Suprapubic skin (tissue), 4 donors: ENCODE measurements at places on chromosomes 5 and 9. TPM values are rescaled to one million over a fixed set of nuclear protein-coding genes. Genes with fewer than 3 reads are reported as not detected.

RMRP gene
- 1,246 TPM for total RNA-seq

PCDHB10 gene
- 1.4 TPM for total RNA-seq

NXNL2 gene
- total RNA-seq, result 1.7 TPM

IFNB1 gene
- not detected for total RNA-seq

- no peak overlapping the region for H3K4me3 ChIP-seq
- DNase-seq, result no peak
- H3K36me3 ChIP-seq, result no peaks in the 10 kb centered on the region
- H3K4me1 ChIP-seq, result no peaks in the 10 kb centered on the region
- no peak overlapping the region for H3K27ac ChIP-seq
- no peaks in the 10 kb centered on the region for H3K27me3 ChIP-seq
Observed at GRCh38 chr9:10254338-10254737, 358.5 kb downstream of the PTPRD start.

DNA sequence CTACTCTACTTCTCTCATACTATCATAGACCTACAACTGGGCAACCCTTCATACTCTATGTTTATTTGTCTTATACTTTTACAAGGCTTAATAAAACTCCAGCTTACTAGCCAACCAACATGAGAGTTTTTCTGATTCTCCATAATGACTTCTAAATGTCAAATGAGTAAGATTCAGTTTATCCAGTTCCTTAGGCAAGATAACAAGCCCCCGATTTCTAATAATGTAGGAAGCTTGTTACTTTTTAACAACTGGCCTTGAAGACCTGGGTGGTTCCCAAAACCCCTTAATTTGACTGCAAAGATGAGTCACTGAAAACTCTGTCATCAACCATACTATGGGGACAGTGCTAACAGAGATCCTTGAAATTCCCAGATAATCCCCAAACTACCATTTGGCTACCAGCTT lies 294.6 kb upstream of the ACTBL2 start:
- DNase-seq, result no peak
- H3K4me3 ChIP-seq, result no peak overlapping the region
- no peaks in the 10 kb centered on the region for H3K27me3 ChIP-seq
- peaks cover 7% of the 10 kb centered on the region for H3K4me1 ChIP-seq
- H3K27ac ChIP-seq, result no peak overlapping the region
- no peaks in the 10 kb centered on the region for H3K36me3 ChIP-seq

DNA sequence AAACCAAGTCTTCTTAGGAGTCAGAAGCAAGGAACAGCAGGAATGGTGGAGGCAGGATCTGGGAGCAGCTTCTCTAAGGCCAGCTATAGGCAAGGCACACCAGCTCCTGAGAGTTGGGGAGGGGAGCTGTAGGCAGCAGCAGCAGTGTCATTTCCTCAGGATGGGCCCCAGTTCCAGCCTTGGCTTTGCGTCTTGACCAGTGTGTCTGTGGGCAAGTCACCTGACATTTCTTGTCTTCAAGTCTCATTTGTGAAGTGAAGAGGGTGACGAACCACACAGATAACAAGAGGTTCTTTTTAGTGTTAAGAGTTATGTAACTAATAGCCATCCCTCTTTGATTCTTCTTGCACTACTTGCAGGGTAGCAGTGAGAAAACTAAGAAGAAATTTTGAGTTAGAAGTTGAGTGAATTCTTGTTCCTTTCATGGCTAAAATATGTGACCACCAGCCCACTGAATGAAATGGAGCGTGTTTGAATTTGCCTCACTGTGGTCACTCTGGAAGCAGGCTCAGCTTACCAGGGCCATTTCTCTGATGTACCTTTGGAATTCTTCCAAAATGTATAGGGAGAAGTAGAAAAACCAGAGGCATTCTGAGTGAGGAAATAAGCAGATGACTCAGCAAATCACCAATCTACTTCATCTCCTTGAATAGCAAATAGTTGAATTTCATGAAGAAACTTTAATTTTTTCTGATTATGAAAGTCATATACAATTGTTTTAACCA lies 42.4 kb downstream of the RHOBTB3 start:
- no peak overlapping the region for H3K27ac ChIP-seq
- H3K36me3 ChIP-seq, result no peaks in the 10 kb centered on the region
- H3K27me3 ChIP-seq, result no peaks in the 10 kb centered on the region
- H3K4me1 ChIP-seq, result peaks cover 29% of the 10 kb centered on the region

- H3K36me3 ChIP-seq, result no peaks in the 10 kb centered on the region
- H3K4me3 ChIP-seq, result no peak overlapping the region
- H3K4me1 ChIP-seq, result no peaks in the 10 kb centered on the region
- H3K27ac ChIP-seq, result no peak overlapping the region
- no peaks in the 10 kb centered on the region for H3K27me3 ChIP-seq
- no peak for DNase-seq
Observed at GRCh38 chr5:98535901-98536300, 237.6 kb upstream of the RGMB start.

DNA sequence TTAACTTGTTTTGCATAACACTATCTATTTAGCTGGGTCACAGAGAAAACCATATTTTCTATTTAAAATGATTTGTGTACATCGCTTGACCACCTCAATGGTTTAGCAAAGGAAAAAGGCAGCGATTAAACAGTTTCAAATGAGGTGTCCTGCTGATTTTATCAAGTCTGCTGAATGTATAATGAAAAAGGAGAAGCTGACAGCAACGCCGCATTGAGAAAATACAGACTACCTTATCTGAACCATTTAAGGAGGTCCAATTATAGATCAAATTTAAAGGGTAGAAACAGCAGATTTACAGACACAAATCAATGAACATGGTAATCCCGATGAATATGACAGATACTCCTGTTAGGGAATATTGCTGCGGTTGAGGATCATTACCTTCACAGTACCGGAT lies 29.6 kb downstream of the PSMB7 start:
- H3K27ac ChIP-seq, result no peak overlapping the region
- H3K4me3 ChIP-seq, result no peak overlapping the region
- H3K4me1 ChIP-seq, result peaks cover 7% of the 10 kb centered on the region
- no peaks in the 10 kb centered on the region for H3K27me3 ChIP-seq
- H3K36me3 ChIP-seq, result peaks cover 14% of the 10 kb centered on the region
- DNase-seq, result no peak

DNA sequence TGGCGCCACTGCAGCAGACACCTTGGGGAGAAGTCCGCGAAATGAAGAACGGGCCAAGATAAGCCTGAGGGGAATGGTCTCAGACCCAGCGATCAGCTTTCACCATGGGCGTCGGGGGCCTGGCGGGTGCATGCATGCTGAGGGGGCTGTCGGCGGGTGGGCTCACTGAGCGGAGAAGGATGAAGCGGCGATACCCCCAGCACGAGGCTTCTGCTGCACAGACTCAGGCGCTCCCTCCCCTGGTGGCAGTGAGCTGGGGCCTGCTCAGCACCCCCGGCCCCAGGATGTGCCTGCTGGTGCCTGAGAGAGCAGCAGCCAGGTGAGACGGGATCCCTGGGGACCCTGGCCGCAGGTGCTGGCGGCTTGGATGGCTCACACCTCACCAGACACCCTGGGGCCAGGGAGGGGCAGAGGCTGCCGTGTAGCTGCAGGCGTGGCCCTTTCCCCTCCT lies 31.2 kb downstream of the CEP72 start:
- peaks cover 72% of the 10 kb centered on the region for H3K36me3 ChIP-seq
- H3K27me3 ChIP-seq, result no peaks in the 10 kb centered on the region
- peak; percentile 53 for DNase-seq
- no peak overlapping the region for H3K27ac ChIP-seq

- H3K4me3 ChIP-seq, result no peak overlapping the region
- DNase-seq, result no peak
- H3K27me3 ChIP-seq, result no peaks in the 10 kb centered on the region
- H3K27ac ChIP-seq, result no peak overlapping the region
- no peaks in the 10 kb centered on the region for H3K4me1 ChIP-seq
Observed at GRCh38 chr5:152406082-152406481, 1.0 kb upstream of the NMUR2 start.
